Activated CD4-positive, alpha-beta T cell treated with anti-CD3 and anti-CD28 coated beads, Interleukin-2, amount 50 U/mL, for 1 hour (primary cell): ENCODE measurements at places on chromosomes 7 and 10.

- no peak for DNase-seq
These were observed 643.6 kb downstream of the SORCS3 start for GRCh38 chr10:105284476-105285215.

GRCh38 chr7:151351967-151352366 lies 10.4 kb downstream of the NUB1 start:
- peak; percentile 37 for DNase-seq

- DNase-seq, result no peak
These were observed 420.7 kb upstream of the NFE2L3 start for GRCh38 chr7:25731068-25731845.

- DNase-seq, result no peak
These were observed 486.0 kb upstream of the MKI67 start for GRCh38 chr10:128612195-128612594.

DNA sequence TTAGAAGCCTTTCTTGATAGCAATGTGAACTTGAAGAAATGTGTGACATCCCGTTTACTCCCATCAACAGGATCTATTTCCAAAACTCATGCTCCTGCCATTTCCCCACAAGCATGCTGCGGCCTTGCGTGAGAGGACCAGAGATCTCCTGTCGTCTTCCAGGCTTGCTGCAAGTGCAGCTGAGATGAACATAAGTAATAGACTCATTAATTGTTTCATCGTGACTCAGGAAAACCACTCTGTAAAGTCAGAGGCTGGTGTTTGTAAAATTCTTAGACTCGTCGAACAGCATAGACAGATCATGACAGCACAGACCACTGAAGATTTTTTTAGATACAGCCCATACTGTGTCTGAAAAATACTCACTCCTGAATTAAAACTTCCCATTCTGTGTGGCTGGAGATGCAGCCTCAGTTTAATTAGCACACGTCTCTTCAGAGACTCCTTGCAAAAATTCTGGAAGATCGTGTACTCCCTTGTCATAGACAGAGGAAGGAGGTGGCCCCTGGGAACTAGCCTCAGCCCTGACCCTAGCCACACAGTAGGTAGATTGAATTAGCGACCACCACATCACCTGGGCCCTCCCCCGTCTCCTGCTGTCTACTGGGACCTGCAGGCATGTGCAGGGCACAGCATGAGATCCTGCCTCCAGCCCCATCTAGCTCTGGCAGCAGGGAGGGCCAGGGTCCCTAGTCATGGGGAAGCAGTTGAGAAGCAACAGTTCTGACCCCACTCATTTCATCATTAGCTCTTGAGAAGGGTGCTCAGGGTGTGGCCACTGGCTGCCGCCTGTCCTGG lies 226.0 kb downstream of the CELF2 start:
- no peak for DNase-seq

- no peak for DNase-seq
These were observed 554.1 kb upstream of the FOXK1 start for GRCh38 chr7:4127909-4128560.

GRCh38 chr10:63711361-63711760 lies 190.2 kb downstream of the REEP3 start:
- DNase-seq, result no peak

GRCh38 chr7:28573059-28573553 lies 160.8 kb downstream of the CREB5 start:
- DNase-seq, result no peak
